ENCODE measurements at places on chromosomes 13 and 19. TPM values are rescaled to one million over a fixed set of nuclear protein-coding genes. Genes with fewer than 3 reads are reported as not detected.

- no peak for DNase-seq
These were observed 222.9 kb downstream of the SLITRK5 start for GRCh38 chr13:87894059-87894458.

The GRIK5 gene
- total RNA-seq = 0.37 TPM

The ARHGEF1 gene
- total RNA-seq = 73.2 TPM

- DNase-seq = no peak
These were observed 32.3 kb upstream of the MATK start for GRCh38 chr19:3818466-3818865.

DNA sequence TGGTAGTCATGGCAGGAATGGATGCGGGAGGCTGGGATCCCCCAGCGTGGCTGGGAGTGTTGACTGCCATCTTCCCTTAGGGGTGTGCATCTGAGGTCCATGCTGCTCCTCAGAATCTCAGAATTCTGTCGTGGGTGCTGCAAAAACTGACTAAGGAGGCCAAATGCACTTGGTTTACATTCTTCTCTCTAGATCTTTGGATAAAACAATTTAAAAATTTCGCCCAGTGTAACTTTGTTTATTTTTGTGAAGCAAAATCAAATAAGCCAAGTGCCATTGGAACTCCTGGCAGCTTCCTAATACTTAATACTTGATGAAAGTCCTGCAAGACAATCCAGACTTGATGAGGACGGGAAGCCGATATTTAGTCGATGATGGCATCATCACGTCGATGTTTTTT lies 27.8 kb upstream of the TM9SF2 start:
- DNase-seq = no peak

DNA sequence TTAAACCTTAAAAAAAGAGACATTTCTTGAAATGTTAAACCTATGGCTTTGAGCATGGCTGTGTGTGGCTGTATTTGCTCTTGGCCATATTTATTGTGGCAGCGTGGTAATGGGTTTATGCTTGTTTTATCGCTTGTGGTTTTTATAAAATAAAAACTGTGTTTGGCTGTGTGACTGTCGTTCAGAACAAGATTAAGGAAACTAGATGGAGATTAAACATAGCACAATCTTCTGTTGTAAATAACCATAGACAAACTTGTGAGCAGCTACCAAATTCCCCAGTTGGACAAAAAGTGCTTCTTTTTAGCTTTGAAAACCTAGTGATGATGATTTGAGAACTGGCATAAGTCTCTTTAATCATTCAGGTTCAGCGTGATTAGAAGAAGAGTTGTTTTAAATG lies 191.0 kb downstream of the GGACT start:
- no peak for DNase-seq

DNA sequence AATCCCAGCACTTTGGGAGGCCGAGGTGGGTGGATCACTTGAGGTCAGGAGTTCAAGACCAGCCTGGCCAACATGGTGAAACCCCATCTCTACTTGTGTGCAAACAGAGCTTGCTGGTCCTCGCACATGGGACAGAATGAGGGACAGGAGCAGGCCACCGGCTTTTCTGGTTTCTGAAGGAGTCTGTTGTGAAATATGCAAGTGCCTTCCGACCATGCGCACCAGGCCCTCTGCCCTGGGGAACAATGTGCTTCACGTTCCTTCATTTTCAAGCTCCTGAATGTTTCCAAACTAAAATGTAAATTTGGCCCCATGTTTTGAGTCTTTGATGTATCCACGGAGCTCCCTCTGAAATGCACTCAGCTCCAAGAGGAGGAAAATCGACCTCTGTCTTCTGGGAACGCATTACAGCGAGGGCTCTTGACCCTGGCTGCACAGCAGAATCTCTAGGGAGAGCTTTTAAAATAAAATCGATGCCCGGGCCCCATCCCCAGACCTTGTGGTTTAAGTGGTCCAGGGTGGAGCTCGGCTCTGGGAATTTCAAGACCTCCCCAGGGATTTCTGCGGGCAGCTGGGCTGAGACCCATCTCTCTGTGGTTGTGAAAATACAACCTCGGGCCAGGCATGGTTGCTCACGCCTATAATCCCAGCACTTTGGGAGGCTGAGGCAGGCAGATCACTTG lies 9.3 kb upstream of the ACP4 start:
- no peak for DNase-seq

The LIM2 gene
- total RNA-seq = not detected

The ZNF415 gene
- total RNA-seq = 6.2 TPM

The NKG7 gene
- not detected for total RNA-seq

DNA sequence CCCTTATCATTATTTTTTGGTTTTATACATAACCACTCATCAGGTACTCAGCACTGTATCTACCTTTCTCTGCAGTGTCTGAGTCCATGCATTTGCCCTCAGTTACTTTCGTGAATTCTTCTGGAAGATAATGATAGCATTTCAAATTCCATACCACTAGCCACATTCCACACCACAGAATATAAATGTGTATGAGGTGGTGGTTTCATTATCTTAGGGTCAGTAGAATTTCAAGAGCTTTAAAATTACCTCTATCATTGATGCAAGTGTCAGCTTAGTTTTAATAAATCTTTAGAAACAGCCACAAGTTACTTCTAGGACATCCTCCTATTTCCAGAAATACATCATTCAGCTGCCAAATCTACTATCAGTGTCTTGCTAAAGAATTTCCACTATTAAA lies 1578.3 kb downstream of the OLFM4 start:
- DNase-seq = no peak

DNA sequence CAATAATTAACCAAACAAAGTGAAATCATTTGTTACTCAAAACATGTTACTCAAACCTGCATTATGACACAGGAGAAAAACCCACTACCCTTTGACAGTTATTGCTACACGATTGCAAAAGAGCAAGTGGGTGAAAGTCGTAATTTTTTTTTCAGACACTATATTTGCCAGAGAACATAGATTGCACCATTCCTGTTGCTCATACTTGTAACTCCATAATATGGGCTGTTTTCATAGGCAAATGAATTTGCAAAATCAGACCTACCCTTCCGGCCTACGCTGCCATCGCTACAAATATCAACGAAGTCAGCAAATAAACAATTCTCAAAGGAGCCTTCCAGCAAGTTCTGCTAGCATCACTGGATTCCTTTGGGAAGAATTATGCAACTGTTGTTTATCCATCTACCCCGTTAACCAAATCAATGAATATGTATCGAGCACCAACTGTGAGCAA lies 396.5 kb downstream of the IRS2 start:
- DNase-seq = no peak

DNA sequence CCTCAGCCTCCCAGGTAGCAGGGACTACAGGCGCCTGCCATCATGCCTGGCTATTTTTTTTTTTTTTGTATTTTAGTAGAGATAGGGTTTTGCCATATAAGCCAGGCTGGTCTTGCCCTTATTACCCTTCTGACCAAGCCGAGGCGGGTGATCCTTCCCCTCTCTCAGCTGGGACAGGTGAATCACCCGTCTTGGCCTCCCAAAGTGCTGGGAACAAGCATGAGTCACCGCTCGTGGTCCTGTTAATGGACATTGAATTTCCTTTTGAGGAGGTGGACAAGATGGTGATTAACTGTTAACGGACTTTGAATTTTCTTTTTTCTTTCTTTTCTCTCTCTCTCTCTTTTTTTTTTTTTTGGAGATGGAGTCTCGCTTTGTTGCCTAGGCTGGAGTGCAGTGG lies 10.6 kb downstream of the CD70 start:
- no peak for DNase-seq

The EEF1AKMT1 gene
- total RNA-seq = 12.7 TPM

GRCh38 chr19:14474827-14475226 lies 327 bp downstream of the PTGER1 start:
- DNase-seq = peak; percentile 92

The OVOL3 gene
- total RNA-seq = not detected

The DACH1 gene
- total RNA-seq = 0.72 TPM

- no peak for DNase-seq
These were observed 458 bp upstream of the ATP8A2 start for GRCh38 chr13:25371158-25371874.

The MYPOP gene
- total RNA-seq = 12.5 TPM

The ICAM1 gene
- 19.0 TPM for total RNA-seq

- no peak for DNase-seq
These were observed 47.5 kb downstream of the DCT start for GRCh38 chr13:94431987-94432386.

The BORA gene
- 4.5 TPM for total RNA-seq

The A1BG gene
- total RNA-seq = 50.2 TPM

GRCh38 chr19:34953092-34953491 lies 10.9 kb downstream of the ZNF792 start:
- no peak for DNase-seq

The CYSLTR2 gene
- not detected for total RNA-seq

GRCh38 chr13:51035978-51036377 lies 75.1 kb downstream of the C13orf42 start:
- no peak for DNase-seq

DNA sequence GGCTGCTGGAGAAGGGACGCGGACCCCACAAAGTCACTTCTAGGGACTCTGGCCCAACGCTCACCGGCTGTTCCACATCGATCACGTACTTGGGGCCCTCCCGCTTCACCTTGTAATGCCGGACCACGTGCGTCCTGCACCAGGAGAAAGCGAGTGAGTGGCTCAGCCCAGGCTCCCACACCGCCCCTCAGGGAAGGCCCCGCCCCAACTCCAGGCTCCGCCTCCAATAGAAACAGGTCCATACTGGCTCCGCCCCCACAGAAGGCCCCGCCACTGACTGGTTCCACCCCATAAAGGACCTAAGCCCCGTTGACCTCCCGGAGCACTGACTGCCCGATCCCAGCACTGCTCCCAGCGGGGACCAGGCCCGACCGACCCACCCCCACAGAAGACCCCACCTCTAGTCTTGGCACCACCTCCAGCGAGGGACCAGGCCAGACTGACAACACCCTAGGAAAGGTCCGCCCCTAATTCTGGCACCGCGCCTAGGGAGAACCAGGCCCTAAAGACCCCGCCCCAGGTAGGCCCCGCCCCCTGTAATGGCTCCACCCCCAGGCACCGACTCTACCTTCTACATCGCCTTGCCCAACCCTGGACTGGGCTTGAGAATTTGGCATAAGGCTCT lies 11.3 kb downstream of the STAP2 start:
- no peak for DNase-seq

The CADM4 gene
- 5.6 TPM for total RNA-seq

The PEG3 gene
- total RNA-seq = not detected

DNA sequence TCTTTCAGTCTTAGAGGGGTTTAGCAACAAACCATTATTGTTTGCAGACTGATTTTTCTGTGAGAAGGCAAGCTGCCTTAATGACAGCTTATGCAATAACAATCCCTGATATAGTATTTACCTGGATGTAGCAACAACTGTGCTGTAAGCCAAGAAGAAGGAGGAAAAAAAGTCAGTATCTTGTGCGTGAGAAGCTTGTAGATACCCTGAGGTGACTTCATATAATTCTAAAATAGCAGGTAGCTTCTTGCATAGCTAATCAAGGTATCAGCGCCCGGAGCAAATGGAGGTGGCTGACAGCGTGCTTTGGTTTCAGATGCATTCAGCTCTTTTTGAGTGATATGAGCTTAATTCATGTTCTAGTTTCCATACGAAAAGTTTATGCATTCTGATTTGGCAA lies 309.8 kb downstream of the KLF5 start:
- no peak for DNase-seq

GRCh38 chr13:93336728-93337127 lies 110.1 kb downstream of the GPC6 start:
- no peak for DNase-seq

DNA sequence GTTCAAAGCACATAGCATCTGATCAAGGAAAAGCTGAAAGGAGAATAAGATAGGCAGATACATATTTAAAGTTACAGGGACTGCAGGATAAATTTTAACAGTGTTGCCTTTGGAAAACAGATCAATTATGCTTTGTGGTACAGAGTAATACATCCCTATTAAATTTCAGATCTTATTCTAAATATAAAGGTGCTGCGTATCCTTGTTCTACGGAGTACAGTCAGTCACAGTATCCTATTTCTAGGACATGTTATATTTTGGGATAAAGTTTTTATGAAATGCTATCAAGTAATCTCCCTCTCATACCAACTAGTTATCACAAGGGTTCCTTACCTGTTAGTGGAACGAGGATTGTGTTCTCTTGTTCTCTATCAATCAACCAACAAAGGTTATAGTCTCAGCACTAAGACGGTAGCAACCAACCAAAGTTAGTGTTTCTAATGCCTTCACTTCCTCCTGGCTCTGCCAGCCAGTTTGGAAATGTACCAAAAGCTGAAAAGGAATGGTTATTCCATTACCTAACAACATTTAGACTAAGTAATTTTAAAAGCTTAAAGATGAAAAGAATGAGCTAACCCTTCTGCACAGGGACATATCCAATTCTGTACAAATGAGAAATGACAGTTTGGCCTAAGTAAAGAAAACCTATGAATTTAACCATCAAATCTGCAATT lies 35.2 kb downstream of the TSC22D1 start:
- no peak for DNase-seq

The RUBCNL gene
- total RNA-seq = 3.5 TPM

The PRKD2 gene
- total RNA-seq = 31.9 TPM

DNA sequence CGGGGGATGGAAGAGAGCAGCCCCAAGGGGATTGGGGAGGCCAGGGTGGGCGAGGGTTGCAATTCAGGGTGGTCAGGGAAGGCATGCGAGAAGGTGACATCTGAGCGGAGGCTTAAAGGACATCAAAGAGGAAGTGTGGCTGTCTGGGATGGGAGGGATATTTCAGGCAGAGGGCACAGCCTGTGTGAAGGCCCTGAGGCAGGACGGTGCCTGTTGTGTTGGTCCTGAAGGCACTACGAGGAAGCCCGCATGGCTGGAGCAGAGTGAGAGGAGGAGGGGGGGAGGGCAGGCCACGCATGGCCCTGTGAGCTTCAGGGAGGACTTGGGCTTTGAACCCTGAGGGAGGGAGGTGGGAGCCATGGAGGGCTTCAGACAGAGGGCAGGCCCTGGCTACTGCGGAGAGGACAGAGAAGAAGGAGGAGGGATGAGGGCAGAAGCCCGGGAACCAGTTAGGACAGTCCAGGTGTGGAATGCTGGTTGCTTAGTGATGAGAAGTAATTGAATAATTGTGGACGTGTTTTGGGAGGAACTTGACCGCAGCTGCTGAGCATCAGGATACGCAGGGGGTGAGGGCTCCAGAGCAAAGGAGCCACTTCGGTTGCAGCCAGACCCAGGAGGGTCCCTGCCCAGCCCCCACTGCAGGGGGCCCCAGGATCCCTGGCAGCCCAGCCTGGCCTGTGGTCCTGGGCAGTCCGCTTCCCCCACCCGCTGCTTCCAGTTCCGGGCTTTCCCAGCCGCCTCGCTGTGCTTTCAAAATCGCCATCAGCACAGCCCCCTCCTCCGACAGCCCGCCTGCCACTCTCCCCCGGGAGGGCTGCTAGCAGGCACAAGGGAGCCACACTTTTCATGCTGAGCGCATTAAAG lies 6.2 kb downstream of the TLE6 start:
- DNase-seq = no peak

The CD177 gene
- total RNA-seq = not detected

DNA sequence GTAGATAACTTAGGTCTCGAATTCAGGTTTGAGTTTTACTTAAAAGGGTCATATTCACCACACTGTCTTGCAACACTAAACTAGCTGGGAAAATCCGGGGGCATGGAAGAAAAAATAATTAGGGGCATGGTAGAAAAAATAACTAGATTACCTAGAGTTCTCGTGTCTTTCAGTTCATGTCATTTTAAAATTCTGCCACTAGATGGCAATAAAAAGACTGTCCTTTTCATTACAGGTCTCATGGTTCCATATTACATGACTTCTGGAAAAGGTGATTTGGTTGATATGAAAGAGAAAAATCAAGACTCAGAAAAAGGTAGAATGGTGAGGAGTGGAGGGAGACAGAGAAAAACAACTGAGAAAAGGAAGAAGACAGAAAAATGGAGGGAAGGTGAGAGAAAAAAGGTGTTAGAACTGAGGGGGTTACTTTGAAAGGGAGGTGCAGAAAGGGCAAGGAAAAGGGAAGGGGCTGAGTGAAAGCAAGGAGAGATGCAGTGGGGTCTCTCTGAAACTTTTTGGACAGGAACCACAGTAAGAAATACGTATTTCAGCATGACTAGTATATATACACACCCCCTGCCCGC lies 299.0 kb downstream of the KLF12 start:
- no peak for DNase-seq
